GM18507 (cell line): ENCODE measurements at places on chromosomes 7 and 10.

DNA sequence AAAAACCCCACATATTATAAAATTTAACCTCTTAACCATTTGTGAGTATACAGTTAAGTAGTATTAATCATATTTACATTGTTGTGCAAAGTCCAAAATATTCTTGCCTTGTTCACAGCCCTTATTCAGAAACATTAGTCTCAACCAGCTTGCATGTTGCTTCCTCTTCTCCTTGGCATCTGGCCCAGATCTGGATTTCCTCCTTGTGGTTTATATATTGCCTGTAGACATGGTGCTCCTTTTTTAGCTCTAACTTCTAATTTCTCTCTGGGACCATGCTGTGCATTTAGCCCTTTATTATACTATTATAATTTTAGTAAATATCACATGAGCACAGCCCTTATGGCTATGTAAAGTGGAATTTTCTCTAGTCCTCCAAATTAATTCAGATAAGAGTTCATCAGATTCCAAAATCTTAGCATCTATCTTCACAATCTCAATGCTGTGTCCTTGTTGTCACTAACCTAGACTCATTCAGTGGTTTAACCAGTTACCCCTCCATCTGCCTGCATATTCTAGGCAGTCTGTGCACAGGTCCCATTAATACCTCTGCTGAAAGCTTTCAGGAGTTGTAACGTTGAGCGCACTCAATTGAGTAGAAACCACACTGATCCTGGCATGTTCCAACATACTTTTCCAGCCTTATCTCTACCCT lies 7.9 kb downstream of the CPED1 start:
- DNase-seq, result no peak

- no peak for DNase-seq
These were observed 244.2 kb upstream of the IGFBP3 start for GRCh38 chr7:46165276-46165675.

DNA sequence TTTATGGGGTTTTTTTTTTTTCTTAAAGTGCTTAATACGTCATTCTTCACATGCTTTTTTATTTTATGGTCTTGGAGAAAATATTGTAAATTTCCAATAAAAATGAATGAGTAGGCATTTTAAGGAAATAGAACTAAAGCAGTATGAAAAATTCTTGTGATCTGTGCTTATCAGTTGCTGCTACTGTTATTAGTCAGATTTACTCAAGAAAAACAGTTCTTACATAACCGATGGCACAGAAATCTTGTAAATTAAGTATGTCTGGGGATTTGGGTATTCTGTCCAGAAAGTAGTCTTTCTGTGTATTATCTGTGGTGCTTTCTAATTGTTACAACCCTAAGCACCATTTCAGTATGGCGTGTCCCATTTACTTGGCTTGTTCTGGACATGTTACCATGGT lies 64.7 kb downstream of the LRGUK start:
- DNase-seq, result no peak

GRCh38 chr7:50869108-50869725 lies 86.5 kb upstream of the GRB10 start:
- DNase-seq, result no peak

DNA sequence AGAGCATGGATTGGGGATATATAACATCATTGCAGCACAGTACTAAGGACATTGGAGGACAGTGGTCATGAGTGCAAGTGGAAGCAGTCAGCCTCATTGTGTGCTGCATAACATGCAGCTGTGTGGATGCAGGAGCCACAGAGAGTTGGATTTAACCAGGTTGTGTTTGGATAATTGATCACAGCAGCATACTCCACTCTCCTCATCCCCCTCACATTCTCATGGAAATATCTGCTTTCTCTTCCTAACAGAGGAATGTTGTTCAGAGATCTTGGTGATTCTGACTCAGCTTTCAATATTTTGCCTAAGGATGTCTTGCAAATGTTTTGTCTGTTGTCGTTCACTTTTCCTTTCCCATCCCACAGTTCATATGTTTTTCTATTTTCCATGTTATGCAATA lies 31.8 kb upstream of the LSM8 start:
- no peak for DNase-seq

DNA sequence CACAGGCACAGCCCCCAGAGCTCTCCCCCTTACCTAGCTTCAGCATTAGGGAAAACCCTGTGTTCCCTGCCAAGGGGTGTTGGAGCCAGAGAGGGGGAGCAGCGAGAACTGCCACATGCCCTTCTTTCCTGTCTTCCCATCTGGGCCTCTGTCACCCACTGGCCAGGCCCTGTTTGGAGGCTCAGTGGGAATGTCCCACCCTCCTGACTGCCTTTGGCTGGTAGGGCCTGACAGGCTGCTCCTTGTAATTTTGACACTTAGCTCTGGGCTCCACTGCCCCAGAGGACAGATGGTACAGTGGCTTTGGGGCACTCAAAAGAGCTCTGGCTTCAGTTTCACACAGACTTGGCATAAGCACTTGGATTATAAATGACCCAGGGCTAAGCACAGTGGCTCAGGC lies 50.6 kb downstream of the GRID2IP start:
- no peak for DNase-seq

DNA sequence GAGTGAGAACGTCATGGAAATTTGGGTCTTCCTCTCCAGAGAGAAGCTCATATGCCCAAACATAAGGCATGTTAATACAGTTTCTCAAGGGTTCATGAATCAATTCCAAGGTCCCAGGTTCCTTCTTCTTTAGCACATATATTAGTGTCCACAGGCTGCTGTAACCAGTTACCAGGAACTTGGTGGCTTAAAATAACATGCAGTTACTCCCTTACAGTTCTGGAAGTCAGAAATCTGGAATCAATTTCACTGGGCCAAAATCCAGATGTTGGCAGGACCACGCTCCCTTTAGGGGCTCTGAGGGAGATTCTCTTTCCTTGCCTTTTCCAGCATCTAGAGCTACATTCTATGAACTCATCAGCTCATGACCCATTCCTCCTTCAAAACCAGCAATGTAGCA lies 64.8 kb downstream of the MRC1 start:
- no peak for DNase-seq

GRCh38 chr10:132199268-132199853 lies 12.6 kb downstream of the DPYSL4 start:
- DNase-seq, result no peak

DNA sequence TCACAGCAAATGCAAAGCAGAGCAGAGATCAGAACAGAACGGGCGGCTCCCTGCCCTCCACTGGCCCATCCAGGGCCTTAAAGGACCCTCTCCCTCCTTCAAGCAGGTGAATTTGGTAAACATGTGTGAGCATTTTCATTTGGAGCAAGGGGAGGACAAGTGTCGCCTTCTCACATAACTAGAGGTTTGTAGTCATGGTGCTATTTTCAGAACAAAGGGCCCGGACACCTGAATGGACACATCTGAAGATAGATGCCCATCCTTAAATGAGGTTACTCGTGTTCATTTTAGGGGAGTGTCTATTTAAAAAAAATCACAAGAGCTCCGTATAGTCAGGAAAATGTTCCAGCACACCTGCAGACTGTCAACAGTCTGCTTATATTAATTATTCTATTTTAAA lies 153.8 kb downstream of the PRKCQ start:
- DNase-seq, result no peak

DNA sequence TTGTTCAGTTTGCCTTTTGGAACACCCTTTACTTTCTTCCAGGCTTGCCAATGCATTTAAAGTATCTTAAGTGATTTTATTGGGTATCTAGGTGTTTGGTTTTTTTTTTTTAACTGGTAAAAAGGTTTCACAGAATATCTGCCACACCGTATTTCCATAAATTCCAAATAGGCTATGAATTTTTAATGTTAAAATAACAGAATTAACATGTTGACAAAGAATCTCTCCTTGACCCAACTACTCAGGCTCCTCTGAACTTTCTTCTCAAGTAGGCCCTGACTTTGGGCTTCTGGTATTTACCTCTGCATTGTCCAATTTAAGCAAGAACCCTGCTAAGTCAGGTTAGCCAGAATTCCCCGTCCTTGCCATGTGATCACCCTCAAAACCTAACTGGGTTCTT lies 61.2 kb upstream of the PLA2G12B start:
- no peak for DNase-seq

- DNase-seq, result no peak
These were observed 371.5 kb upstream of the PODXL start for GRCh38 chr7:131927770-131928423.

DNA sequence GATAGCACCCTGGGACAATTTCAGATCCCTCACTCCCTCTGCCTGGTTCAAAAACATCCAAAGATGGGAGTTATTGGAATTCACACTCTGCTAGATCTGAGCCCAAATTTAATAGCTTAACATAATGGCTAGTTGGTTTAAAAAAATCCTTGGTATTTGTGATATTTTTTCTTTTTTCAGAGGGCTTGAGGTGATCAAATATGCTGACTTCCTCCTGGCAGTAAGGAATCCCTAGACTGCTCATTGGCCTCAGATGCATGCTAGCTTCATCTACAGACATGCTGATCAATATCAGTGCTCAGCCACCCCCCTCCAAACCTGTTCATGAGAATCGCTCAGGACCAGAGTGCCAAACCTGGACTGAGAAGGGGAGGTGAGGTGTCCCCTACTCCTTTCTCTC lies 74.7 kb upstream of the PLPP4 start:
- DNase-seq, result no peak

- DNase-seq, result no peak
These were observed 116.3 kb downstream of the MDFIC start for GRCh38 chr7:115038158-115038557.

GRCh38 chr7:140402178-140402835 lies 1.6 kb upstream of the RAB19 start:
- no peak for DNase-seq

GRCh38 chr7:51314726-51315125 lies 1.9 kb downstream of the COBL start:
- DNase-seq, result no peak

DNA sequence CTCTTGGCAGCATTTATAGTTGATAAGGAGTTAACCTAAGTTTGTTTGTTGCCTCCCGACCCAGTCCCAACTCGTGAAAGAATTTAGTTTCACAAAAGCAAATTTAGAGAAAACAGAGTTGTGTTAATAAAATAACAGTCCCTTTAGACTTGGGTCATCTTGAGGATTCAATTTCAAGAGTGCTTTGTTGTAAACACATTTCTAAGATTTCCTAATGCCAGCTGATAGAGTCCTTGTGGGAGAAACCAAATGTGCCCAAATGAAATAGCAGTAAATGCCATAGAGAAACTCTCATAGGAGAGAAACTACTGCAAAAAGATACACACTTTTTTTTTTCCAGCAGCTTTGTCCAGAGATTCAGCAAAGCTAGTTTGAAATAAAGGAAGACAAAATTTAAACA lies 211.3 kb upstream of the BMPER start:
- no peak for DNase-seq
